ENCODE measurements at places on chromosomes 5 and 9. TPM values are rescaled to one million over a fixed set of nuclear protein-coding genes. Genes with fewer than 3 reads are reported as not detected.

The SLC12A7 gene
- total RNA-seq = 6.9 TPM

The OLFM1 gene
- total RNA-seq = under 0.01 TPM

The GFRA3 gene
- total RNA-seq = not detected

DNA sequence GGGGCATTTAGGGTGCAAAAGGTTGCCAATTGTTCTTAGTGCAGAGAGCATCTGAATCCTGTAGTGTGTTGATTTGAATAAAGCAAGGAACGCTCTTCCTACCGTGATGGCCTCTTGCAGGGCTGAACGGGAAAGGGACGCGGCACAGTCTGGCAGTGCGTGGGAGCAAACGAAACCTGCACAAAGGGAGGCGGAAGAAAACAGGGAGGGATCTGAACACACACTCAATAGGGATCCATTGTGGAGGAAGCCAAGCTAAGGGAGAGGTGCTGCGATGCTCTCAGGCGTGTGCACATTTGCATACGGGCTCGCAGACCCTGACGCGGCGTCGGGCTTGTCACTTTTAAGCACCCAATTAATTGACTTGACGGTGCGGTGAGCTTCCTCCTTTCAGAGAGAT is 414.0 kb upstream of the IRX1 start:
- H3K36me3 ChIP-seq = no peaks in the 10 kb centered on the region
- no peak for DNase-seq
- no peak overlapping the region for H3K27ac ChIP-seq
- no peaks in the 10 kb centered on the region for H3K4me1 ChIP-seq

DNA sequence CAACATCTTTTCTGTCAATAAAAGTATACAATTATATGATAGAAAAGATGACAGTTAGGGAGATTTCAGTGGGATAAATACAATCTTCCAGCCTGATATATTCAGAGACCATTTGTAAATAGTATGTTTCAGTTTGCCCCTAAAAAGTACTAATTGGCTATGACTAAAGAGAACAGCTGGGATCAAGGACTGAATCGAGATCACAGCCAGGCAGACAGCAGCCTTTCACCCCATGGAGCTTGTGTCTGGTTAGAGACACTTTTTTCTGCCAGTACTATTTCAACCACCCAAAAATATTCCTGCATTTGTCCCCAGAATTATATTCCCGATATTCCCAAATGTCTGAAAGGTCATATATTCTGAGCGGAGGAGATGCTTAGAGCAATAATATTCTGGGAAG is 577.3 kb upstream of the TLE4 start:
- no peak for DNase-seq
- no peaks in the 10 kb centered on the region for H3K27me3 ChIP-seq
- H3K36me3 ChIP-seq = no peaks in the 10 kb centered on the region
- no peak overlapping the region for H3K4me3 ChIP-seq

GRCh38 chr9:15873573-15874177 is 320.8 kb downstream of the CCDC171 start:
- no peaks in the 10 kb centered on the region for H3K27me3 ChIP-seq
- H3K4me1 ChIP-seq = no peaks in the 10 kb centered on the region
- H3K4me3 ChIP-seq = no peak overlapping the region
- H3K36me3 ChIP-seq = no peaks in the 10 kb centered on the region

All from osteoblast (primary cell).